Mucosa of gallbladder (tissue), 1 donor: ENCODE measurements at places on chromosomes 4 and X. TPM values are rescaled to one million over a fixed set of nuclear protein-coding genes. Genes with fewer than 3 reads are reported as not detected.

CPZ gene
- 6.3 TPM for total RNA-seq

ARX gene
- not detected for total RNA-seq

CT45A1 gene
- total RNA-seq = not detected

HOPX gene
- 27.6 TPM for total RNA-seq

MAGEA10 gene
- total RNA-seq = not detected

C4orf17 gene
- not detected for total RNA-seq

PAQR3 gene
- total RNA-seq = 18.9 TPM

MED12 gene
- total RNA-seq = 43.2 TPM
